ENCODE measurements at places on chromosomes 12 and 14.

DNA sequence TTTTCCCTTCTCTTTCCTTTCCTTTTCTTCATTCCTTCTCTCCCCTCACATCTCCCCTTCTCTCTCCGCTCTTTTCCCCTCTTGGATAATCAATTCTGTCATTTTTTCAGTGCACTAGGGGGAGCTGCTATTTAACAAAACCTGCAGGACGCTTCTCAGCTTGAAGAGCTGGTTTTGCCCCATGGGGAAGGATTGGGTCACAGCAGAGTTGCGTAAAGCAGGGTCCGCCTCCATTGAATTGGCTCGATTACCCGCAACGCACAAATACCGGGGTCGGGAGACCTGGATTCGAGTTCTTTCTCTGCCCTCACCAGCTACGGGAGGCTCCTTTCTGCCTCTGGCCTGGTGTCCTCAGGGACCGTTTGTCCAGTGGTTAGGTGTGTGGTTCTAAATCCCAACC, 42.1 kb upstream of the CHGA start:
- DNase-seq, result no peak

DNA sequence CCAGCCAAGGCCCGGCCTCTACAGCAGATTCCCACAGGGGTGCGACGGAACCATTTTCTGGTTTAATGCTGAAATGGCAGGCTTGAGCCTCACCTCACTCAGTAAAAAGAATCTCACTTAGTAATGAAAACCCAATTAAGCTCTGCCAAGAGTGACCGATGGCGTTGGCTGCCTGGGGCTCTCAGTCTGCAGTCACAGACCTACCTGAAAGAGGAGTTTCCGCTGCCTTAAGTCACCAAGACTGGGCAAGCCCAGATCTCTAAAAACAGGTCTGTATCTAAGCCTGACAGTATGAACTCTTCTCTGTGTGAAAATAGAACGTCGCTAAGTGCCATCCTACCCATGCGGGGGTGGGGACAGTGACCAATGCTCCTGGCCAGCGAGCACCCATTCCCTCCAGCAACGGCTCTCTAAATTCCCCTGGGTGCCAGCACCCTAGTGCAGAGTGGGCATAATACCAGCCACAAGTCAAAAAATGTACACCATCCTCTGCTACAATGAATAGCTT, 107.3 kb downstream of the FOXN3 start:
- no peak for DNase-seq

- no peak for DNase-seq
Observed at GRCh38 chr12:113238309-113238708, 17.0 kb downstream of the TPCN1 start.

DNA sequence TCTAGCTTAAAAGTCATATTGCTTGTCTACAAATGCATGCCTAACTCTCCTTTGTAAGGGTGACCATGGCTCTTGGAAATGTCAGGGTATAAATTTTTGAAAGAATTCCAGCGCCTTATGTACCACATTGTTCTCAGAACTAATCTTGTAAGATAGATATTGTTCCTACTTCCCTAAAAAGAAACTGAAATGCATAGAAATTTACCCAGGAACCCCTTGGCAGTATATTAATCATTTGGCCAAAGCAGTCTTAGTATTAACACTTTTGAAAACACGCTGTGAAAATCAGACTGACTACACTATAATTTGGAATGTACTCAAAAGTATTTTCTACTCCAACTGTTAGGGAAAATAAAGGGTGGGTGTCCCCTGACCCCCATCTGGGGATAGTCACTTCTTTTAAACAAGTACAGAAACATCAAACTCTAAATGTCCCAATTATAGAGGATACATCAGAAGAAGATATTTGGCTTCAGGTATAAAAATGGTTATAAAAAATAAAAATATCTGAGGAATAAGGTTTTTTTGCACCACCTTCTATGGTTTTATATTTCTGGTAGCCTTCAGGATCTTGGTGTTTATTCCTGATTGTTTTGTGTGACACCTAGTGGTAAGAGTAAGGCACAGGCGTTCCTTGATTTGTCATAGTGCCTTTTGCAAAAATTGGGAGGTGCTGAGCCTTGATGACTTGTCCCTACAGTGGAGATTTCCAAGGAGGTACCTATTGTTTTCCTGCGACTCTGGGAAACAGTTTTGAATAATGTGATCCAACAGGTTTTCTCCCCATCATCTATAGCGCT, 2.2 kb upstream of the NFKBIA start:
- DNase-seq, result no peak

GRCh38 chr14:54593860-54594259, 26.9 kb downstream of the SAMD4A start:
- no peak for DNase-seq

DNA sequence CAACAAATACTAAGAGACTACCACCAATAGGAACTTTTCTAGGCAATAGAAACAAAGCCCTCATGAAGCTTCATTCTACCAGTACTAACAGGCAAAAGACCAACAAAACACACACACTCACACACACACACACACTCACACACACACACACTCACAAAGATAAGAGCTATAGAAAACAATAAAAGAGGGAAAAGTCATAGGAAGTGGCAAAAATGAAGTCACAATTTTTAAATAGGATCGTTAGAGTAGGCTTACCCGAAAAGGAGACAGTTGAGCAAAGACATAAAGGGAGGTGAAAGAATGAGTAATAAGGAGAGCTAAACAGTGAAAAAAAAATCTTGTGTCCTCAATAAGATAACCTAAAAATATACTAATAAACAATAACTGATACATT, 66.5 kb downstream of the C2CD5 start:
- no peak for DNase-seq

Measured in stimulated activated CD8-positive, alpha-beta memory T cell treated with anti-CD3 and anti-CD28 coated beads, Interleukin-2, amount 100 ng/mL, for 1 hour (primary cell).